NCI-H1105 treated with DMSO at 0.1 percent for 48 hours (cell line): ENCODE measurements at places on chromosomes 11 and 22.

- DNase-seq, result peak; percentile 58
Measured at GRCh38 chr11:31160504-31161422, 208.8 kb downstream of the DCDC1 start.

DNA sequence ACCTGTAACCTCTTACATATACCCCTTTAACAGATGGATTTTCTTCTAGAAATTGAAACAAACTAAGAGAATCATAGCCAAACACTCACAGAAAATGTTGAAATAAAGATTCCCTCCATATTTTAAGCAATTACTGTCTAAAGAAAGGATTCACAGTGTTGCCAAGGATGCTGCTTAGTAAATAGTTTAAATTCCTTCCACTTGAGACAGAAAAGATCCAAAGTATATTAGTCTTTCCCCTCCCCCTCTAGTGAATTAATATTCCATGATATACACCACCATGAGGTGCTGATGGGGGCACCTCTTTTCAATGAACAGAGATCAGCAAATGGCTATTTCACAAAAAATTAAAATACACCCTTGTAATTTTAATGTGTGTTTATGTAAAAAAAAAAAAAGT, 186.8 kb downstream of the SOX6 start:
- no peak for DNase-seq

DNA sequence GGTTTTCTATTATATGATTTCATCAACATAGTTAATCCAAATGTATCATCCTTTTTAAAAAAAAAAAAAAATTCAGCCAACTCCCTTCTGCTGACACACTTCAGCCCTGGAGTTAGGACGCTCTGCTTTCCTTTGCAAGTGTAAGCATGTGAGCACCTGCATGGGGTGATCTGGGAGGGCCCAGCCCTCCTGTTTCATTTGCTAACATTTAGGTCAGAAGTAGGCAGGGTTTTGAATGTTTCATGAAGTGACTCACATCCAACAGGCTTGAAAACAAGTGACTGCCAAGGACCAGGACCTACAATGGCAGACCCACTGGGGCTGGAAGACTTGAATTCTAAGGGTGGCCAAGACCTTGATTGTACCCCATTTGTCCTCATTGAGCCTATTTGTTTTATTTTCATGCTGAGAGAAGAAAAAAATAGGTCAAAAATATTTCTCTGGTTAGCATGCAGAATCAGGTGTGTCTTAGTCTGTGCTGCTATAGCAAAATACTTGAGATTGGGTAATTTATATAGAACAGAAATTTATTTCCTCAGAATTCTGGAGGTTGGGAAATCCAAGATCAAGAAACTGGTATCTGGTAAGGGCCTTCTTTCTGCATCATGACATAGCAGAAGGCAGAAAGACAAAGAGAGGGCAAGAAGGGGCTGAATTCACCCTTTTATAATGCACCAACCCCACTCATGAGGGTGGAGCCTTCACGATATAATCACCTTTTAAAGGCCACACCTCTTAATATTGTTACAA, 137.6 kb downstream of the CD44 start:
- DNase-seq, result no peak

- DNase-seq, result no peak
Measured at GRCh38 chr11:109026891-109027489, 362.1 kb downstream of the DDX10 start.
